Ammon's horn (tissue), 1 donor: ENCODE measurements at places on chromosomes 16 and 17.

GRCh38 chr17:80660527-80661198 is 116.0 kb downstream of the RPTOR start:
- no peak for DNase-seq

DNA sequence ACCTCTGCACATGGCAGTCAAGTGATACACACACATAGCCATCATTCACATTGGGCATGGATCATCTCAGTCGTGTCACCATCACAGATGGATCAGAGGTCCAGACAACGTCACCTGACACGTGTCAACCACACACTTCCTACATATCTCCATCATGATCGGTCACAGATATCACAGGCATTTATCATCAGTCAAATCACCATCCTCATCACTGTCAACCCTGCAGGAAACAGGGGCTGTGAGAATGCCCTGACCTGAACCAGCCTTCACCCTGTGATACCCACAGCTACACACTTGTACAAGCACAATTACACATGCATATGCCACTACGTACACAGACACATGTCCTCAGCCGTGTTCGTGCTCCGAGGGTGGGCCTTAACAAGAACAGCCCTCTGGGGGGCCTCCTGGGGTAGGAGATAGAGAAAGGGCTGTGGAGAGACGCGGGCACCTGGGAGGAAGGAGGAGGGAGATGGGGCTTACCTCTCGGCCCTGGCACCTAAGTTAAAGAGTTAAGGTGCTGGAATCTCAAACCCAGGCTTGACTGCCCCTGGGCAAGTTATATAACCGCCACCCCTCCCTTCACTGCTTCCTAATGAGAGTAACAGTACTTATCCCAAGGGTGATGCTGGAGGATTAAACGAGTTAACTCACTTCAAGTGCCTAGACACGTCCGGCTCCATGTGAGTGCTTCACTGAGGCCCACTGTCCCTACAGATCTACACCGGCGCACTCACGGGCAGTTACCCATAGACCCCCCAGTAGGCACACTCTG is 1.1 kb downstream of the SLC12A4 start:
- no peak for DNase-seq

DNA sequence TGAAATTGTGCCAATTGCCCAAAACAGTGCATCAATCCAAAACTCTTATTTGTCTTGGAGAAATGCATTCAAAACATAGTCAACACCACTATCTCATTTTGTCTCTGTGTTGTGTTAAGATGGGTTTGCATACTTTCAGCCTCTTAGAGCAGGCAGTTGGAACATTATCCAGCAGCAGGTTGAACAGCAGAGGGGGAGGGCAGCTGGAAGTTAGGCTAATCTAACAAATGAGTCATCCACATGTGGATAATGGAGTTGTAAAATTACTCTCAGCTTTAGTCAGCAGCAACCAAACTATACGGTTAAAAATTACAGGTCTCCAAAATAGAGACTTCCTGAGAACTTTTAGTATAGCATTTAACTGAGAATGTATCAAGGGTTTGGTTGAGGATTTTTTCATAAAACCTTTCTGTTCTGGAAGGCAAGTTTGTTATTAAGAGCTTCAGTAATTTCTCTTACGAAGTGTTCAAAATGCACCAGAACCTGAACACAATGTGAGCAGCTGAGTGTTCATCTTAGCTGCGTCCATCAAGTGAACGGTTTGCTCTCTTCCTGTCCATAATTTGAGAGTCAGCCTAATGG is 46.3 kb downstream of the PRKCA start:
- DNase-seq, result peak; percentile 21

GRCh38 chr17:40176754-40177110 is 538 bp upstream of the RAPGEFL1 start:
- no peak for DNase-seq

- no peak for DNase-seq
Observed at GRCh38 chr16:50309527-50310307, 43.4 kb downstream of the ADCY7 start.

DNA sequence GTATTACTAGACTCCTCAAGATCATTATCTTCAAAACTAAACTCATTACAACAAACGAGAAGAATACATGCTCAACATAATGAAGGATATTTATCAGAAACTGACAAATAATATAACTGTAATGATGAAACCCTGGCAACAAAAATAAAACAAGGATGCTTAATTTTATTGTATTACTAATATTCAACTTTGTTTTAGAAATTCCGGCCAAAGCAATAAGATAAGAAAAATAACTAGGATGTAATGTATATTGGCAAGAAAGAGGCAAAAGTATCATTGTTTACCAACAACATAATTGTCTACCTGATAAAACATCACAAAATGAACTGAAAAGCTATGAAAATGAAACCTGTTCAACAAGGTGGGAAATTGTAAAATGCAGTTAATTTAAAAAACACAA is 588.3 kb upstream of the ZFHX3 start:
- no peak for DNase-seq

GRCh38 chr16:22264786-22265185 is 32.4 kb upstream of the POLR3E start:
- no peak for DNase-seq

DNA sequence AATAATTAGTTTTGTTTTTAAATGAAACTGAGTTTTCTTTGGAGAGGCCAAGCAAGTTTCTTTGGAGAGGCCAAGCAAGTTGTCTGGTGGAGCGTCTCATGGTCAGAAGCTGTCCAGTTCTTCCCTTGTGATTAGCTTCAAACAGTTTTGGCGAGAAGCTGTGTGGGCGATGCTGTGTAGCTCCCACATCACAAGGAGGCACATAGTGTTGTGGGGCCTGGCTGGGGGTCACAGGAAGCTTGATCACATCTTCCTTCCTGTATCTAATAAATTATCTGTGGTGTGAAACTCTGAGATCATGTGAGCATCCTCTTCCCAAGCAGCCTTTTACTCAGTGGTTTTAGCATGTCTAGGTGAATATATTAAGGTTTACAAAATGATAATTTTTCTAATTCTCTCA is 33.9 kb downstream of the SPECC1 start:
- no peak for DNase-seq

- no peak for DNase-seq
Observed at GRCh38 chr16:3938471-3938842, 57.9 kb upstream of the CREBBP start.

- DNase-seq, result no peak
Observed at GRCh38 chr17:8506145-8506544, 70.5 kb downstream of the NDEL1 start.

- DNase-seq, result no peak
Observed at GRCh38 chr17:76255801-76256429, 9.2 kb upstream of the UBALD2 start.

GRCh38 chr17:394718-395095 is 42.1 kb upstream of the RPH3AL start:
- no peak for DNase-seq

DNA sequence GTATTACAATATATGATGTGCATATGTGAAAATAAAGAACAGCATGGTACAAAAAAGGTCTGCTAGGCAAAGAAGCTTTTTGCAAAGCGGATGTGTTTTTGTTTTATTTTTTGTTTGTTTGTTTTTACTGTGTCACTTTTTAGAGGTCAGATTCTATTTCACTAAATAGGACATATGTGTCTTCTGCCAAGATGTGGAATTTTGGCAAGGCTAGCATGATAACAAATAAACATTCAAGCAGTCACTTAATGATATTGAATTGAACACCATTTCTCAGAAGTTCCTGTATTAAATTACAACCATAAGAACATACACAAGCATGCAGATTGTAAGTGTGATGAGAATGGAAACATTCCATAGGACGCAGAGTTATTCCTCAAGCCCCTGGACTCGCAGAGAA is 492.7 kb downstream of the WWOX start:
- no peak for DNase-seq

GRCh38 chr17:45755050-45755449 is 29.1 kb upstream of the CRHR1 start:
- no peak for DNase-seq

GRCh38 chr17:80898716-80899115 is 92.9 kb upstream of the CHMP6 start:
- DNase-seq, result no peak

DNA sequence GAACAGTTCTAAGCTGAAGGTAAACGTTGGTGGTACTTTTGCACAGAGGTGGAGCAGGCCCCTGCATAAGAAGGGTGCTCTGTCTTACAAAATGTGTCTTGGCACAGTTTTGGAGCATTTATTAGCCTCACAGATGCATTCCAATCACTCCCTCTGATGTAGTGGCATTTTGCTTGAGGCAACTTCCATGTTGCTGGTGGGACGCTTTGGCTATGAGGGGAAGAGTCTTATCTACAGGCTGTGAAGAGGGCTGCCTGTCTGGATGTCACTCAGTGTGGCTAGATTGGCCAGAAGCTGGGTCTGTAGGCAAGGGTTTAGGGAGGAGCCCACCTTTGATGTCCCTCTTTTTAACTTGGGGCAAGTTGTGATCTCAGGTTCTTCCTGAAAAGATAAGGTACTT is 2.6 kb upstream of the RARA start:
- DNase-seq, result no peak

GRCh38 chr16:73794994-73795393 is 501.6 kb upstream of the PSMD7 start:
- DNase-seq, result no peak

GRCh38 chr17:81574643-81574956 is 22.4 kb upstream of the FAAP100 start:
- no peak for DNase-seq

DNA sequence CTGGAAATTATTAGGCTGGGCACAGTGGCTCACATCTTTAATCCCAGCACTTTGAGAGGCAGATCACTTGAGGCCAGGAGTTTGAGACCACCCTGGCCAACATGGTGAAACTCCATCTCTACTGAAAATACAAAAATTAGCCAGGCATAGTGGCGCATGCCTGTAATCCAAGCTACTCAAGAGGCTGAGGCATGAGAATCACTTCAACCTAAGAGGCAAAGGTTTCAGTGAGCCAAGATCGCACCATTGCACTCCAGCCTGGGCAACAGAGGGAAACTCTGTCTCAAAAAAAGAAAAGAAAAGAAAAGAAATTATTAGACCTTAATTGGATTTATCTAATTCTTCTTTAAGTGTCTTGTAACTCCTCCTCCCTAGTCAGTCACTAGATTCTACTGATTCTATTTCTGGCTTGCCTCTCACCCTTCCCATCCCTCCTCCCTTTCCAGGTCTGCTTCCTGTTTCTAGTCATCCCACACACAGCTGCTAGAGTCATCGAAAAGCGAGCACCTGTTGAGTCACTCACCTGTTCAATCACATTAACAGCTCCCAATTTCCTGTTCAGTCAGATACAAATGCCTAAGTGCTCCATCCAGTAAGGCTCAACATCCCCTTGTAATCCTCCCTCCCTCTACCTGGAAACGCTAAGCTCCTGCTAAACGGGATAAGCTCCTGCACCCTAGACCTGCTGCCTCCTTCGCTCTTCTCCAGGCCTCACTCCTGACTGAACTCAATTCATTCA is 34.6 kb downstream of the ERN1 start:
- no peak for DNase-seq

GRCh38 chr17:47915776-47916398 is 19.9 kb downstream of the SP2 start:
- no peak for DNase-seq

GRCh38 chr17:77287432-77288068 is 146.8 kb downstream of the SEC14L1 start:
- DNase-seq, result no peak

GRCh38 chr17:4566785-4567184 is 6.4 kb upstream of the GGT6 start:
- DNase-seq, result peak; percentile 71

DNA sequence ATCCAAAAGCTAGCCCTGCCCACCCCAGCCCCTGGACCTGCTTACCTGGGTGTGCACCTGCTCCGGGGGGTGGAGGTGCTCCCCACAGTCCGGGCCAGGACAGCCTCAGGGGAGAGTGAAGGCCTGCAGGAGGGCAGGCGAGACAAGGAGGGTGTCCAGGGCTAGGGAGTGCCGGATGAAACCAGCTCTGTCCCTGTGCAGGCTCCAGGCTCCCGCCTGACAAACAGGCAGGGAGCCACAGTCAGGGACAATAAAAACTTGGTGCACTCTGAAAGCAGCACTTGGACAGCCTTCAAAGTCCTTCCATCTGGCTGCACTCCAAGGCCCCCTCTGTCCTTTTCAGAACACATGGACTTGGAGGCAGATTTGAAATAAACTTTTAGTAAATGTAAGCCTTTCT is 3.9 kb downstream of the PAQR4 start:
- peak; percentile 40 for DNase-seq

DNA sequence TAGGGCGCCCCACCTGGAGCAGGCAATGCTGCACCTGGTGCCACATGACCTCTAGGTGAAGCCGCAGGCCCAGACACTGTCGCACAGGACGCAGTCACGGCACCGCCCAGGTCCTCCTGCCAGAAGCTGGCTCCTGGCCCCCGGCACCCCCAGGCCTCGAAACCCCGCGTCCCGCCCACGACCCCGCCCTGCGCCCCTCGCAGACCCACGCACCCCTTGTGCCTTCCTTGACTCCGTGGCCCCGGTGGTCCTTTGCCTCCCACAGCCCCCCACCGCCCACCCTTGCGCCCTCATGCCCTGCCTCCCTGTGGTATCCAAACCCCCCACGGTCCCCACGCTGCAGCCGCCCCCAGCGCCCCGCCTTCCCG is 6.3 kb upstream of the C1QTNF8 start:
- DNase-seq, result no peak

DNA sequence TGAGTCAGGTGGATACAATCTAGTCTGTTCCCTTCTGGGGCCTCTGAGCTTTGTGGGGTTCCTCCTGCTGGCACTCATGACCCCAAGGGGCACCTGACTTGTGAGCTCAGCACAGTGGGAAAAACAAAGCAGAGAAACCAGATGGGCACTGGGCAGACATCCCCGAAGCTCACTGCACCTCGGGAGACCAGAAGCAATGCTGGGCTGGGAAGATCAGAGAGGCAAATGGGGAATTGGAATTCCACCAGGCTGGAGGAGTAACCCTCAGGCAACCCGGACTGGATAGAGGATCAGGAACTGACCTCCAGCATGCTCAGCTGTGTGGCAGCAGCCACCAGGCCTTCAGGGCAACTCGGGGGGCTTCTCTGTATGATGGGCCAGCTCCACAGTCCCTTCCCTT is 50.3 kb downstream of the ABCC12 start:
- DNase-seq, result no peak

GRCh38 chr17:2239882-2240430 is 63.6 kb downstream of the SMG6 start:
- no peak for DNase-seq

GRCh38 chr16:23020084-23020483 is 129.2 kb downstream of the USP31 start:
- DNase-seq, result no peak

- DNase-seq, result no peak
Observed at GRCh38 chr16:73890186-73891128, 406.2 kb upstream of the PSMD7 start.

DNA sequence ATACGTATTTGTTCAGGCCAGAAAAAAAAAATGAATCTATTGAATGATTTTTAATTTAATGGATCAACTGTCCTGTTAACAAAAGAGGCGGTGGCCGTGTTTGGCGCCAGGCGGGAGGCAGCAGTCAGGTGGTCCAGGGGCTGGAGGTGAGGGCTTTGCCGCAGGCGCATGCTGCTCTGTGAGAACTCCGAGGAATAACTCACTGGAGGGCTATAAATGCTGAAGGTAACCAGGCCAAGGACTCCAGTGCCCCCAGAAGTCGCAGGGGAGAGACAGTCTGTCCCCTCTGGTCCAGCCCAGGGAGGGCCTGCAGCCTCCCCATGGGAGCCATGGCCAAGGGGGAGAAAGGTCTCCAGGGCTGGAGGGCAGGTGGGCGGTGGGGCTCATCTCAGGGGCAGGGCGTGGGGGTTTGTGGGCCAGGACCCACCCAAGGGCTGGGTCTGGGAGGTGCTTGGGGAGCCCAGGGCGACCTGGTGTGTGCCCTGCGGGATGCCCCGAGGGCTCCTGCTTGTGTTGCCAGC is 7.1 kb upstream of the BAHCC1 start:
- DNase-seq, result no peak
